ENCODE measurements at places on chromosomes 11 and 22. TPM values are rescaled to one million over a fixed set of nuclear protein-coding genes. Genes with fewer than 3 reads are reported as not detected.

The TAGLN gene
- 12.8 TPM for total RNA-seq

The ANKRD42 gene
- total RNA-seq = 3.4 TPM

The EHF gene
- 296 TPM for total RNA-seq

The PDGFB gene
- total RNA-seq = 21.2 TPM

The MMP8 gene
- 0.24 TPM for total RNA-seq

The FGF4 gene
- total RNA-seq = not detected

The OR4A16 gene
- not detected for total RNA-seq

The POTEH gene
- not detected for total RNA-seq

The PLAAT3 gene
- total RNA-seq = 15.9 TPM

The CRACR2B gene
- 0.43 TPM for total RNA-seq

Measured in tracheal epithelial cell (primary cell).